ENCODE measurements at places on chromosomes 16 and 17. TPM values are rescaled to one million over a fixed set of nuclear protein-coding genes. Genes with fewer than 3 reads are reported as not detected.

DNA sequence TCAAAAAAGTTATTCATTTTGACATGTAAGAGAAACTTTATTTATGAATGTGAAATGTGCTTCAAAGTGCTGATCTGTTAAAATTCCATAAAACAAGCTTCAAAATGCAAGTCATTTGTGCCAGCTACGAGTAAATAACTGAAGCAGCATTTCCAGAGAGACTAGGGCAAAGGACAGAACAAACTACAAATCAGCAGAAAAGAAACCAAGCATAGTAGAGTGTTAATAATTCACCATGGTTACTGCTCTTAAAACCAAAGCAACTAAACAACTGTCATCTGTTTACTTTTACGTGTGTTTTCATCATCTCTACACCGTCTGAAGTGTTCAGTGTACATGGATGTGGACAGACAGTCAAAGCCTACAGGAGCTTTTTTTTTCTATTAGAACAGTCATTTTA lies 1.6 kb upstream of the ASPA start:
- no peak overlapping the region for H3K27ac ChIP-seq
- H3K4me3 ChIP-seq = no peak overlapping the region
- H3K4me1 ChIP-seq = peaks cover 8% of the 10 kb centered on the region
- no peak for DNase-seq
- peaks cover 6% of the 10 kb centered on the region for H3K27me3 ChIP-seq
- H3K36me3 ChIP-seq = no peaks in the 10 kb centered on the region

GRCh38 chr17:46770818-46771560 lies 47.5 kb downstream of the WNT3 start:
- peak; percentile 66 for DNase-seq
- H3K27ac ChIP-seq = peak overlapping the region; percentile 71
- H3K4me1 ChIP-seq = peaks cover 37% of the 10 kb centered on the region
- peak overlapping the region; percentile 61 for H3K4me3 ChIP-seq
- H3K36me3 ChIP-seq = peaks cover 15% of the 10 kb centered on the region
- H3K27me3 ChIP-seq = no peaks in the 10 kb centered on the region

HDAC5 gene
- 33.4 TPM for total RNA-seq

DNA sequence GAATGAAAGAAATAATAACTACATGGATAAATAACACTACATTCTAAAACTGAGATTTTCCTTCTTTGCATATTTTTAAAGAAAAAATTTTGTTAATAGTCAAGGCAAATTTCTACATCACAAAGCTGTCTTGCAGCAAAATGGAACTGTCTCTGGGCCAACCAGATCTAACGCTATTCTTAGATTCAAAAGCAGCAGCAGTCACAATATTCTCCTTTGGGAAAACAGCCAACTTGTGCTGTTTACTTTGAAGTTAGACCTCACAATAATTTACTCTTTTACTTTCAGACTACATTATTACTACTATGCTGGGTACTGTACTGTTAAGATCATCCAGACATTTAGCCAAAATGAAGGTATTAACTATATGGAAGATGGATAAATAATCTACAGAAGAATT lies 189.1 kb downstream of the CEP112 start:
- H3K4me1 ChIP-seq = peaks cover 4% of the 10 kb centered on the region
- DNase-seq = no peak
- no peak overlapping the region for H3K4me3 ChIP-seq
- no peaks in the 10 kb centered on the region for H3K27me3 ChIP-seq
- H3K36me3 ChIP-seq = peaks cover 13% of the 10 kb centered on the region
- no peak overlapping the region for H3K27ac ChIP-seq

DNA sequence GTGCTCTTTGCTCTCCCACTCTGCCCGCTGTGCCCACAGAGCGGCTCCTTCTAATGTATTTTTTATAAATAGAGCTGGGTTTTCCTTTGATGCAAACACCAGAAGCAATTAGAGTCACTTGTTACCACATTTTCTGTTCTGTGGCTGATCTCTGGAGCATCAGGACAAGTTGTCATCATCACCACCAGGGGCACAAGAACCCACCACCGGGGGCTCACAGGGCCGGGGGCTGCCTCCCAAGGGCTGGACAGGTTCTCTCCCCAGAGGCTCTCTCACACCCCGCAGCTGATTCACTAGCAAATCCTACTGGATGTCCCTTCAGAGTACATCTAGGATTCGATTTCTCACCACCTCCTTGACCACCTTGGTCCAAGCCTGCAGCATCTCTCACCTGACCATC lies 18.5 kb downstream of the C16orf82 start:
- no peaks in the 10 kb centered on the region for H3K4me1 ChIP-seq
- no peaks in the 10 kb centered on the region for H3K36me3 ChIP-seq
- DNase-seq = no peak
- peaks cover 35% of the 10 kb centered on the region for H3K27me3 ChIP-seq
- no peak overlapping the region for H3K4me3 ChIP-seq

JPH3 gene
- 15.4 TPM for total RNA-seq

FBF1 gene
- 24.6 TPM for total RNA-seq
